ENCODE measurements at places on chromosomes 2 and 18.

DNA sequence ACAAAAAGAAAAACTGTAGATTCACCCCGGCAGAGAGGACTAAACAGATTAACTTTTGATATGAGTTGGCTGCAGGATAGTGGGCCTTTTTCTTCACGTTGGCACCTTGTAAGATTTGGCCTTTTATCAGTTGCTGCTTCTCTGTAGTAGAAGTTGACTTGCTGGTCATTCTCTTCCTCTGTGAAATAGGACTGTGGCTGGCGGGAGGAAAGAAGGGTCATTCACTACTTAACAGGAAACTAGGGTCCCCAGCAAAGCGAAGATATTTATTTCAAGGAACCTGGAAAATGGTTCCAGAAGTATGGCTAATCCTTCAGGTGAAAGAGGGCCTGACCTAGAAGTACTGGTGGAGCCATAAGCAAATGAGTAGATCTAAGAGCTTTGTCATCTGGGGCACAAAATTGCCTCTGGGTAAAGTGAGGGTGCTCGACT, 383 bp upstream of the ATP5MC3 start:
- DNase-seq: no peak

DNA sequence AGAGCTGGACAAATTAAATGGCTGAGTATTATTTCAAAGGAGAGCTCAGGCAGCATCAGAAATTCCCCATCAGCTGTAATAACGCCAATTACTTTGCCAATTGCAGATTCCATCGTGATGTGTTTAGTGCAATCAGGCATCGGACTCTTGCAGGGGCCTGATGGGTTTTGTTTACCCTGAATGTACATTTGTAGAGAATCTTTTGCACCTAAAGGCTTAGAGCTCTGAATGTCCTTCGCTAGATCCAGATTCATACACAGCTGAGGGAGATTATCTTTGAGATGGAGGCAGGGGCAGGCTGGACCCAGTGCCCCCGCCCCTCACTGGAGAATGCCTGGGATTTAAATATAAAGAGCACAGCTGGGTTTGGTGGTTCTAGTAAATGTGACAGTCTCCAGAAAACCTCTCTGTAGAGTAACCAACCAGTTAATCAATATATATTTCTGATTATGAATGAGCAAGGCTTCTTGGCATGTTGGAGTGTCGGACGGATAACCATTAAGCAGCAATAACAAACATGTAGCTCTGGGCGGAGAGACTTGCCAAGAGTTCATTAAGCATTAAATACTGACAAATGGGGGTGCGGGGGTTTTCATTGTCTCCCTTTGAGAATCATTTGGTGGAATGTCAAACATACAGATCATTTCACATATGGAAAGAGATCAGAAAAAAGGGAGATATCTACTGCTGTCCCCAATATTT, 200.9 kb downstream of the SETBP1 start:
- DNase-seq: no peak

- DNase-seq: no peak
Observed at GRCh38 chr2:240896871-240897692, 1.1 kb upstream of the MAB21L4 start.

DNA sequence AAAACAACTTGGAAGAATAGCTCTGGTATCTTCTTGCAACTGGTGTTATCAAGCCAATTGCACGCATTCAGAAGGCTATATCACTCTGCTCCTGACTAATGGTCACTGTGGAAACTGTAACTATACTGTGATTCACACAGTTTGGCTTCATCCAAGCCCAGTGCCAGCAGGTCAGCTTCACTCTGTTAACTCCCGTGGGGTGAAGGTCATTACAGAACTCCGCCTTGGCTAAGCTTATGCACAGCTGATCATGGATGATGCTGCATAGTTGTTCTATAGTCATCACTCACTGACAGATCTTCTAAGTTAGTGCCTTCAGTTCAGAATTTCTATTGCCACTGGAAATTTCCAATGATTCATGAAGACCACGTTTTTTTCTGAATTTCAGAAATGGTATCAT, 497.2 kb upstream of the NETO1 start:
- no peak for DNase-seq

All from progenitor cell of endocrine pancreas (in vitro differentiated cells).